ENCODE measurements at places on chromosomes 12 and 14.

GRCh38 chr12:82754856-82755255, 68.2 kb downstream of the TMTC2 start:
- DNase-seq, result no peak

GRCh38 chr12:102182635-102183034, 15.0 kb downstream of the PMCH start:
- DNase-seq, result no peak

GRCh38 chr12:116534311-116535121, 24.7 kb upstream of the MAP1LC3B2 start:
- no peak for DNase-seq

GRCh38 chr14:33332497-33332896, 393.8 kb downstream of the NPAS3 start:
- DNase-seq, result no peak

DNA sequence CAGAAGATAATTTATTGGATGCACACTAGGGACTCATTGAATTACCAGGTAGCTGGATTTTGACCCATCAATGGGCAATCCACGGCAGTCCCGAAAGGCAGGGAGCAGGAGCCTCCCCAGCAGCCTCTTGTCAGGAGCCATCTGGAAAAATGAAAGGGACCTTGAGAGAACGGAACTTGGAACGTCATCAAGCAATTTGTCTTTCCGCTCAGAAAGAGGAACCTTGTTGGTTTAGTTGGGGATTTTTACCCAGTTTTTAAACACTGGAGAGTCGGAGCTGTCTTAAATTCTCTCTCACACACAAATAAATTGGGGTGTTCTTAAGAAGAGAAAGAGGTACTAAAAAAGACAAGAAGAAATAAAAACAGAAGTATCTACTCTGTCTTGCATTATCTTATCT, 1351.7 kb upstream of the TMEM132C start:
- DNase-seq, result no peak

DNA sequence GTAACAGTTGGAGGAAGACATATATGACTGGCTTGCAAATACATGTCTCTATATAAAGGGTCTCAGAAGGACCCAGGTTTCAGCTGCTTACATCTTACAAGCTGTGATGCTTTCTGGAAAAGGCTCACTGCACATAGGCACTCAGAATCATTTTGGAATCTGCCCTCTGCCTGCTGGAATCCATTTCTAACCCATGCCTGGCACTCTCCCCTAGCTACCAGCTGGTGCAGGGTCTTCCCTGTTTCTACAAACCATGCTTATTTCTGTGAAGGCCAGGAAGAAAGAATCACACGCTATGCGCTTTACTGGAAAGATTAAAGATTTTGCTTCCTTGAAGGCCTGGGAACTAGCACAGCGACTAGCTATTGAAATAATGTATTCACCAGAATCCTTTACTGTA, 151.3 kb downstream of the DICER1 start:
- DNase-seq, result no peak

DNA sequence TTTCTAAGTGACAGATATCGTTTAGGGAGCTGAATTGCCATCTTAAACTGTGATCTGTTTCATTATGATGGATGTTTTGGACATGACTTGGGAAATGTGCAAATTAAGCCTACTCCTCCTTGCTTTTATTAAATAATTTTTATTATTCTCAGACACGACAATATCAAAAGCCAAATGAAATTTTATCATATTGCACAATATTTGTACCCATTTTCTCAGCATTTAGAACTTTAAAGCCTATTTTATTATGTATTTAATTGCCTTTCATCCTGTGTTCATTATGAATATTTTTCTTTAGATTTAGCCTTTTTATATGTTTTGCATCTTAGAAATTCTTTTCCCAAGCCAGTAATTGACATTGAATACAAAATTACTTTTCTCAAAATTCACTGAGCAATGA, 102.9 kb downstream of the PPHLN1 start:
- no peak for DNase-seq

DNA sequence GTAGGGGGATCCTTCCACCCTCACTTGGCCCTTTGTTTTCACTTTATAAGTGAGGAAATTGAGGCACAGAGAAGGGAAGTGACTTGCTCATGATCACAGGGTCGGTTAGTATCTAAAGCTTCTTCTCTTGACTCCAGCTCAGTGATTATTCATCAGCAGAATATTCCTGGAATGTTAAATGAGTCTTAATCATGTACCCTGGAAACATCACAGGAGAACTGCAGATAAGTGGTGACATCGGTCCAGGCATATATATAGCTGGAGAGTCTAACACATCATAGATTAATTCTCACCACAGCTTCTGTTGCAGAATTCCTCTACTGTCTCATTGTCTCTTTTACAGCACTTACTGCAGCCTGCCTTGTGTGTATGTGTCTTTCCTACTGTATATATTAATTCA, 69.9 kb downstream of the PAH start:
- no peak for DNase-seq

GRCh38 chr12:52210186-52210924, 18.5 kb upstream of the KRT80 start:
- no peak for DNase-seq

GRCh38 chr12:56241424-56242303, 11.8 kb downstream of the SLC39A5 start:
- DNase-seq, result no peak

DNA sequence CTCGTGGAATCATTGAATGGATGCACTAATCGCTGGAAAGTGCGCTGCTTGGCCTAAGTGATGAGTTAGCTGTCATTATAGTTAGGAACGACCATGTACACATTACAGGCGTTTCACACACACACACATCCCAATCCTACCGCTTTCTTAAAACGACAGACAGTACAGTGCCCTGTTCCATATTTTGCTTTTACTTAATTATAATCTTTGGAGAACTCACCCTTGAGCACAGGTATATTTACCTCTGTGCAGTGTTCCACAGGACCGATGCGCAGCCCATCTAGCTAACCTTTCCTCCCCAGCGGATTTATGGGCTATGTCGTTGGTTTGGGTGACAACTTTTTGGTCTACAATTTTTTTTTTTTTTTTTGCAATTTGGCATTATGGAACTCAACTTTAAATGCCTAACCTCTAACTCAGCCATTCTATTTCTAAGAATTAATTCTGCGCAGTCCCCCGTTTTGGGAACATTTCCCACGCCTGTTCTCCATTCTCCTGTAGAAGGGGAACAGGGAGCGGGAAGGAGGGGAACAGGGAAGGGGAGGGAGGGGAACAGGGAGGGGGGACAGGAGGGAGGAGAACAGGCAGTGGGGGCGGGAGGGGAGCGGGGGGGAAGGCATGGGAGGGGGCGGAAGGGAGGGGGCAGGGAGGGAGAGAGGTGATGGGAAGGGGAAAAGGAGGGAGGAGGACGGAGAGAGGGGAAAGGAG, 663 bp upstream of the ULK1 start:
- DNase-seq, result no peak

GRCh38 chr12:100908501-100908900, 113.9 kb downstream of the ANO4 start:
- no peak for DNase-seq

DNA sequence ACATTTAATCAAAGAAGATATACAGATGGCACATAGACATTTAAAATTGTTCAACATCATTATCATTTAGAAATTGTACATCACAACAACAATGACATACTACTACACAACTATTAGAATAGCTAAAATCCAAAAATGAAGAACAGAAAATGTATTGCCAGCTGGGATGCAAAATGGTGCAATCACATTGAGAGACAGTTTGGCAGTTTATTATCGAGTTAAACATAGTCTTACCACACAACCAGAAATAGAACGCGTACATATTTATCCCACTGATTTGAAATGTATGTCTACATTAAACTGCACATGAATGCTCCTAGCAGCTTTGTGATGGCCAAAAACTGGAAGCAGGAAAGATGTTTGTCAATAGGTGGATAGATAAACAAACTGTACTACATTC, 791.5 kb upstream of the MGAT4C start:
- no peak for DNase-seq

GRCh38 chr12:10069976-10070375, 28.8 kb downstream of the CLEC1A start:
- no peak for DNase-seq

DNA sequence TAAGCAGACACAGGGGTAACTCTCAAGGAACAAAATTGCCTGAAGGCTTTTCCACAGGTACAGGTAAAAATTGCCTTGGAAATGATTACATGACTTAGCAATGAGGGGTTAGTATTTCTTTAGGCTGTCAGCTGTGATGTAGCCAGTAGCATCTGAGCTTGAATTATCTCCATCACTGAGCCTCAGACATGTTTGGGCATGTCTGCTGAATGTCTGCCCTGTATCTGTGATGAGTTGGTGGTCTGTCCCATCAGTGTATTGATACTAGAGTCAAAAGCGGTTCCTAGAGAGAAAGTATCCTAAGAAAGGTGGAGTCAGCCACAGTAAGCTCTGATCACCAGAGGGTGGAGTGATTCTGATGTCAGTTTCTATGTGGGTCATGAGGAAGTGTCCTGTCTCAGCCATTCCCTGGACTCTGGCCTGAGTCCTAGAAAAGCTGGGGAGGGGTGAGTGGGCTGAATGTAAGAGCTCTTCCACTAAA, 16.3 kb downstream of the AKAP6 start:
- DNase-seq, result no peak

- DNase-seq, result no peak
Measured at GRCh38 chr12:60317361-60317760, 721.5 kb downstream of the SLC16A7 start.

DNA sequence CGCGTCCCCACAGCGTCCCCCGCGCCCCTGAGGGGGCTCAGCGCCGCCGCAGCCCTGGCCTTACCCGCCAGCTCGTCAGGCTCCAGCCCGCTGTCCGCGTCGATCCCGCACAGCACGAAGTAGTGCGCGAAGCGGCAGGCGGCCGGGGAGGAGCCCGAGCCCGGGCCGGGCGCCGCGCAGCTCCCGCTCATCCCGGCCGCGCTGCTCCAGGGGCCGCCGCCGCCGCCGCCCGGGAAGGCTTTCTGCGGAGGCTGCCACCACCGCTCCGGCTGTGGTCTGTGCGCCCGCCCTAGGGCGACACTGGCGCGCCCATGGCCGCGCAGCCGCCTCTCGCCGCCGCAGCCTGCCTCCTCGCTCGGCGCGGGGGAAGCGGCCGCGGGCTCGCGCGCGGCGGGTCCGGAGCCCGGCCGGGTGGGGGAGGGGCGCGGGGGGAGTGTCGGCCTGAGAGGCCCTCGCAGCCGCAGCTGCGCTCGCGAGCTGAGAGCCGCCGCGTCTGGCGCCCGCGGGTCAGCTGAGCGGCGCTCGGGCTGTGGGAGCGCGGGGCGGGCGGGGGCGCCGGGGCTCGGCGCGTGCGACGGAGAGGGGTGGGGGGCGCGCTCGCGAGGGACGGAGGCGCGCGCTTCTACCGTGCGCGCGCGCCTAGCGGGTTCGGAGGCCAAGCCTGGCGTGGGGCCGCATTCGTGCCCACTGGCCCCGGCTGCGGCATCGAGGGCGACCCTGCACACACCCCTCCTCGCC, at the start of gene DENND5B:
DENND5B (minus strand) TSS at position 495 of the 738 bp plus-strand sequence; CDS start at position 191, 304 bp downstream.
- peak; percentile 67 for DNase-seq

GRCh38 chr14:67733616-67734015, 31.9 kb downstream of the RDH12 start:
- no peak for DNase-seq

- DNase-seq, result peak; percentile 63
Measured at GRCh38 chr12:3885277-3886094, 12.3 kb upstream of the PARP11 start.

- DNase-seq, result no peak
Measured at GRCh38 chr12:69919495-69919894, 94.5 kb downstream of the MYRFL start.

GRCh38 chr12:120116441-120116791, at the start of gene RAB35:
Gene RAB35, minus strand, starts transcription at chr12:120116753. Its CDS starts 103 bp downstream, at chr12:120116650.
- no peak for DNase-seq

All from NCI-H2171 (cell line).